Articular chondrocyte of knee joint (primary cell): ENCODE measurements at places on chromosomes 13 and 19. TPM values are rescaled to one million over a fixed set of nuclear protein-coding genes. Genes with fewer than 3 reads are reported as not detected.

Gene PLK5
- not detected in 2 replicates for total RNA-seq

Gene TICAM1
- total RNA-seq, result 1.7 and 1.8 TPM in 2 replicates

Gene CGB1
- not detected in 2 replicates for total RNA-seq

Gene RXFP2
- total RNA-seq, result not detected in 2 replicates

Gene ZNF850
- 1.6 and 3.8 TPM in 2 replicates for total RNA-seq

Gene ZNF728
- total RNA-seq, result 0.39 and 0.76 TPM in 2 replicates

Gene HSD17B14
- total RNA-seq, result 2.2 and 6.8 TPM in 2 replicates

Gene ZNF682
- total RNA-seq, result 2.0 and 5.0 TPM in 2 replicates

Gene ZNF506
- total RNA-seq, result 18.2 and 33.1 TPM in 2 replicates

Gene LMTK3
- under 0.01 and 0.11 TPM in 2 replicates for total RNA-seq

Gene SYNE4
- total RNA-seq, result 0.13 TPM in 1 of 2 replicates, not detected in the other

Gene RNF113B
- not detected in 2 replicates for total RNA-seq

Gene TNFSF11
- total RNA-seq, result 0.13 and 0.43 TPM in 2 replicates

Gene SLC1A6
- total RNA-seq, result not detected in 2 replicates

Gene COMP
- total RNA-seq, result 95.9 and 107 TPM in 2 replicates

Gene ADGRE3
- not detected in 2 replicates for total RNA-seq

Gene MTUS2
- total RNA-seq, result under 0.01 TPM in 1 of 2 replicates, not detected in the other

Gene CYP2S1
- 0.11 TPM in 1 of 2 replicates, not detected in the other for total RNA-seq

Gene CCDC159
- total RNA-seq, result 9.9 and 13.8 TPM in 2 replicates

Gene TYROBP
- total RNA-seq, result not detected in 2 replicates

Gene PCDH20
- total RNA-seq, result not detected in 2 replicates

Gene PDX1
- total RNA-seq, result not detected in 2 replicates

Gene NLRP11
- not detected in 2 replicates for total RNA-seq

Gene ZNF284
- 4.6 and 5.6 TPM in 2 replicates for total RNA-seq

Gene HCN2
- 0.76 and 0.91 TPM in 2 replicates for total RNA-seq

Gene OLFM2
- total RNA-seq, result 2.5 and 4.0 TPM in 2 replicates

Gene SLC39A3
- total RNA-seq, result 23.7 and 24.7 TPM in 2 replicates

Gene FCGBP
- total RNA-seq, result 0.13 and 0.76 TPM in 2 replicates

Gene LILRB2
- not detected in 2 replicates for total RNA-seq

Gene CCDC70
- not detected in 2 replicates for total RNA-seq

Gene MEIOSIN
- not detected in 2 replicates for total RNA-seq

Gene TBXA2R
- 4.7 and 5.0 TPM in 2 replicates for total RNA-seq

Gene ZNF709
- 5.5 and 7.7 TPM in 2 replicates for total RNA-seq

Gene COX7A1
- 13.7 and 21.0 TPM in 2 replicates for total RNA-seq

Gene FGF21
- total RNA-seq, result not detected in 2 replicates

Gene TOMM40
- total RNA-seq, result 18.2 and 25.2 TPM in 2 replicates

Gene DACH1
- total RNA-seq, result under 0.01 TPM in 1 of 2 replicates, not detected in the other

Gene C1QTNF9B
- total RNA-seq, result not detected in 2 replicates

Gene HRC
- not detected in 2 replicates for total RNA-seq

Gene ZNF224
- 35.7 and 37.9 TPM in 2 replicates for total RNA-seq

Gene VN1R4
- not detected in 2 replicates for total RNA-seq

Gene GPATCH1
- 8.6 and 9.5 TPM in 2 replicates for total RNA-seq

Gene SIPA1L3
- total RNA-seq, result 17.8 and 18.9 TPM in 2 replicates

Gene ELF1
- total RNA-seq, result 65.6 and 68.4 TPM in 2 replicates

Gene SPACA4
- total RNA-seq, result not detected in 2 replicates
